ENCODE measurements at places on chromosomes 7 and 10.

DNA sequence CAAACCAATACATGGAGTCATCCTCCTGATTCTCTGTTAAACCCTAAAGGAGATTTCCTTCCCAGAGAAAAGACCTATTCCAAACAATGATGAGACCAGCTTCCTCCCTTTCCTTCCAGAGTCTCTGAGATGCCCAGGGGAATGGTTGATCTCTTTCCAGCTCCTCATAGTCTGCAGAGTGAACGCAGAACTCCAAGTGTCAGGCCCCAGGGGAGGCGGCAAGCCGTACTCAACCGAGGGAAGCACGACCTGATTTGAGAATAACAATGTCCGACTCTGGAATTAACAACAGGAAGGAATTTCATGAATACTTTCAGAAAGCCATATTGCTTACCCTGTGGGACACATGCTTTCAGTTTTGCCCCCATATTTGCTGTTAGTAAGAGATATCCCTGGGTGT lies 241.7 kb upstream of the GLI3 start:
- DNase-seq = no peak

DNA sequence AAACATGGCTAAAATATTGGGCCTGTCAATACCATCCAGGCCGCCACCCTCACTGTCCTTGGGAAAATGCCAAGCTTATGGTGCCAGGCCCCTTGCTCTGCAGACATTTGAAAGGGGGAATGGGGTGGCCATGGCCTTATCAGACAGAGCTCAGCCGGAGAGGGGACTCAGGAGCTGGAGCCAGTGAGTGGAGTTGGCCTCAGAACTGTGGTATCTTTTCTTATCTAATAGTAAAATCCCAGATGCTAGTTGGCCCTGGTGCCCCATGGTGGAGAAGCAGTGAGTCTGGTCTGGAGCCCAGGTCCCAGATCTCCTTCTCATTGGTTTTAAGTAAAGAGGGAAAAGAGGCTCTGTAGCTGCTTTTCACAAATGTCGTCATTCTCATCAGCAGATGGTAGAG lies 49.6 kb upstream of the SORCS3 start:
- no peak for DNase-seq

- DNase-seq = no peak
These were observed 36.6 kb upstream of the PLPP4 start for GRCh38 chr10:120420421-120420820.

DNA sequence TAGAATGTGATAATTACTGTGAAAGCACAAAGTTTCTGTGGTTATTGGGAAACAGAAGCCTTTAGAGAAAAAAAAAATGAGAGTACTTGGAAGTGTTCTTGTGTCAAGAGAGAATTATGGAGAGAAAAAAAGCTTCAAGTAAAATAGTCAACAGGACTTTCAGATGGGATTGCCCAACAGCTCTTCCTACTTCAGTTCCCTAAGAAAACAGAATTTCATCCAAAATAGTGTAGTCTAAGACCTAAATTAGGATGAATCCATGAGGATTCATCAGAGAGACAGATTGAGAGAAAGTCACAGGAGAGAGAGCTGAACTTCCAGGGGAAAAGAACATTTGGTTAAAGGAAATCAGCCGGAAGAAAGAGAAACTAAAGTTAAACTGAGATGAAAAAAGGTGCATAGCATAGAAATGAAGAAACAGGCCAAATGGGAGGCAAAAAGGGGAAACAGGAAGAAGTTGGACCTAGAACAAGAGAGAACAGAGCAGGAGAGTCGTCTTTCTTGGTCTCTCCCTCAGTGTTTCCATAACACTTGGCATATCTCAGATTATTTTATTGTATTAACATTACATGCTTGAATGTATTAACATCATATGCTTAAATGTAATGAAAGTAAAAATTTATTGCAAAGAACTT lies 2.5 kb downstream of the SCIN start:
- no peak for DNase-seq

- DNase-seq = peak; percentile 28
These were observed 603 bp upstream of the TWIST1 start for GRCh38 chr7:19117870-19118608.

GRCh38 chr10:105291571-105291970 lies 650.5 kb downstream of the SORCS3 start:
- peak; percentile 66 for DNase-seq

GRCh38 chr10:110209454-110209925 lies 2.1 kb downstream of the MXI1 start:
- DNase-seq = peak; percentile 81

All from NCI-H82 (cell line).